ENCODE measurements at places on chromosomes 1 and 21. TPM values are rescaled to one million over a fixed set of nuclear protein-coding genes. Genes with fewer than 3 reads are reported as not detected.
A peak's percentile ranks its signal among the peaks of the same experiment; 100 is the strongest.

Gene RHCE
- 2.3 TPM for polyA plus RNA-seq

Gene AMY2A
- not detected for polyA plus RNA-seq

Gene VHLL
- not detected for polyA plus RNA-seq

Gene ANGEL2
- 10.7 TPM for polyA plus RNA-seq

Gene NMNAT2
- polyA plus RNA-seq, result 12.3 TPM

Gene UBXN10
- 1.4 TPM for polyA plus RNA-seq

Gene AK5
- polyA plus RNA-seq, result 34.6 TPM

Gene YIPF1
- polyA plus RNA-seq, result 35.3 TPM

Gene ADORA1
- 32.5 TPM for polyA plus RNA-seq

GRCh38 chr1:1402072-1402900 is 3.2 kb upstream of the CCNL2 start:
- DNase-seq, result no peak

DNA sequence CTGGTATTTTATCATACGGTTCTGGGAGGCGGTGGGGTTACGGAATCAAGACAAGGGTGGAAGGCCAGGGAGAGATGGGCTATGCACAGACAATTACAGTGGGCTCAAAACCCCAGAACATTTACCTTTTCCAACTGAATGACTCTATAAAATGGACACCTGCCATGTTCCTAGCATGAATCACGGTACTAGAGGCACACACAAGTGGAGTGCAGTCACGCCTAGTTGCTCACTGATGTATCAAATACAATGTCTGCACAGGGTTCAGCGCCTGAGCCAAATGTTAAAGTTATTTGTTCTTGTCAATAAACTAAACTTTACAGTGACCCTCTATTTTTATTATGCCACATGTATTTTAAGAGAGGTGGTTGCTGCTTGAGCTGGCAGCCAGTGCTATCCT is 121.4 kb downstream of the ATG4C start:
- DNase-seq, result no peak

- DNase-seq, result peak; percentile 69
These were observed 91.0 kb upstream of the KCNA3 start for GRCh38 chr1:110765640-110766335.

- no peak for DNase-seq
These were observed 19.7 kb upstream of the DIPK1A start for GRCh38 chr1:92980732-92981647.

GRCh38 chr21:36693489-36694030 is 5.4 kb upstream of the SIM2 start:
- no peak for DNase-seq

DNA sequence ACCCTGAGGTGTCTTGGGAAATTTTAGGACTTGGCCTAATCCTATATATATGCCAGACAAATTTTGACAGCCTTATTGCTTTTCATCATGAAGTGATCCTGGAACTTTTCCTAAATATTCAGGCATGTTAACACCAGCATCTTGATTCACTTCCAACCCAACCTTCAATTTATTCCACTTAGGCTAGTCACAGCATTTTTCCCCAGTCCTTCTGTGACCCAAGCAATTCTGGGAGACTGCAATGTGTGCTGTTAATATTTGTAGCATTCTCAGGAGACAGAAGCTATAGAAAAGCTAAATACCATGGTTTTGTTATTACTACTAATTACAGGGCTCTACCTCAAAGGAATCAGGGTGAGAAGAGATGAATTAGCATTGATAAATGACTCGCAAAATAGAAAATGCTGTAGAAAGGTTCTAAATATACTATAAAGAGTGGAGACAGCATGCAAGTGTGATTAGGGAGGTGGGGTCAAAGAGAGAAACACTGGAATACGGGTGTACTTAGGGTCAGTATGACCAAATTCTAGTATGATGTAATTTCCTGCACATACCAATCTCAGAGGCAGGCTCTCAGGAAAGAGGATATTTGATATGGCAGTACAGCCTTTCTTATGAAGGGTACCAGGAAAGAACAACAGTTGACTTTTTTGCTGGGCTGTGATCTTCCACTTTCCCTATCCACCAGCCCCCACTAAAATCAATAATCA is 29.1 kb downstream of the PRRX1 start:
- DNase-seq, result no peak

DNA sequence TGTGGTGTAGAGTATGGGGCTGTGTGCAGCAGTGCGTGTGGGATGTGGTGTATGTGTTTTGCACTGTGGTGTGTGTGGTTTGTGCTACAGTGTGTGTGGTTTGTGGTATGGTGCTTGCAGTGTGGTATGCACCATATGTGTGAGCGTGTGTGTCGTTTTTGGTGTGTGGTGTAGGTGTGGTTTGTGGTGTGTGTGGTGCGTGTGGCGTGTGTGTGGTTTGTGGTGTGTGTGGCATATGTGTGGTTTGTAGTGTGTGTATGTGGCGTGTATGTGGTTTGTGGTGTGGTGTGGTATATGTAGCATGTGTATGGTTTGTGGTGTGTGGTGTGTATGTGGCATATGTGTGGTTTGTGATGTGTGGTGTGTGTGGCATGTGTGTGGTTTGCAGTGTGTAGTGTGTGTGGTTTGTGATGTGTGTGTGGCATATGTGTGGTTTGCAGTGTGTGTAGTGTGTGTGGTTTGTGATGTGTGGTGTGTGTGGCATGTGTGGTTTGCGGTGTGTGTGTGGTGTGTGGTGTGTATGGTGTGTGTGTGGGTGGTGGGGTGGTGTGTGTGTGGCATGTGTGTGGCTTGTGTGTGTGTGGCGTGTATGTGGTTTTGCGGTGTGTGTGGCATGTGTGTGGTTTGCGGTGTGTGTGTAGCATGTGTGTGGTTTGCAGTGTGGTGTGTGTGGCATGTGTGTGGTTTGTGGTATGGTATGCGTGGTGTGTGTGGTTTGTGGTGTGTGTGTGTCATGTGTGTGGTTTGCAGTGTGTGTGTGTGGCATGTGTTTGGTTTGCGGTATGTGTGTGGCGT is 53.5 kb upstream of the TRAPPC10 start:
- no peak for DNase-seq

DNA sequence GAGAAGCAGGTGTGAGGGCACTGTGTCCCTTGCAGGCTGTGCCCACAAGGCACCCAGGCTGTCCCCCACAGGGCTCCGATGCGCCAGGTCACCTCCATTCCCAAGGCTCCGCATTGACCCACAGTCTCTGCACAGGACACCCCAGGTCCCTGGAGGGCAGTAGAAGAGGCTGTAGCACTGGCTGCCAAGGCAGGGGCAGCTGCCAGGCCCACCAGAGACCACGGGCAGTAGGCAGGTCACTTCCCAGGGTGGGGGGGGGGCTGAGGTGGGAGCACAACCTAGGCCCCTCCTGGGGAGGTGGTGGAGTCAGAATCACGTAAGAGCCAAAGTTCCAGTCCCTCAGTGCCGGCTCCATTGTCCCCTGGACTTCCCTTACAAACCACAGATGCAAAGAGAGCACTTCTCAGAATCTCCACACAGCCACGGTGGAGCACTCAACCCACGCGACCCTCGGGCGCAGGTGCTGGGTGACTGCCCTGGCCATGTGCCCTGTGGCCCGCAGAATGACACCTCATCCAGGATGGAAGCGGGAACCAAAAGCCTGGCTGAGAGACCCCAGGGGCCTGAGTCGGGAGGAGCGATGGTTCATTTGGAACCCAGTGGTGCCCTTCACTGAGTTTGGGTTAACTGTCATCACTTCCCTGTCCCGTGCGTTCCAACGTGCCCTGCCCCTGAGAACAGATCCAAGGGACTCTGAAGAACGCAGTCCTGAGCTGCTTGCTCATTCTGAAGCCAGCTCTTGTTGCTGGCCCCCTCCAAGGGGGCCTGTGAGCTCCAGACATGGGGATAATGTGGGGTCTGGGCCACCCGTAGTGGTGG is 69.7 kb upstream of the PDE9A start:
- no peak for DNase-seq

DNA sequence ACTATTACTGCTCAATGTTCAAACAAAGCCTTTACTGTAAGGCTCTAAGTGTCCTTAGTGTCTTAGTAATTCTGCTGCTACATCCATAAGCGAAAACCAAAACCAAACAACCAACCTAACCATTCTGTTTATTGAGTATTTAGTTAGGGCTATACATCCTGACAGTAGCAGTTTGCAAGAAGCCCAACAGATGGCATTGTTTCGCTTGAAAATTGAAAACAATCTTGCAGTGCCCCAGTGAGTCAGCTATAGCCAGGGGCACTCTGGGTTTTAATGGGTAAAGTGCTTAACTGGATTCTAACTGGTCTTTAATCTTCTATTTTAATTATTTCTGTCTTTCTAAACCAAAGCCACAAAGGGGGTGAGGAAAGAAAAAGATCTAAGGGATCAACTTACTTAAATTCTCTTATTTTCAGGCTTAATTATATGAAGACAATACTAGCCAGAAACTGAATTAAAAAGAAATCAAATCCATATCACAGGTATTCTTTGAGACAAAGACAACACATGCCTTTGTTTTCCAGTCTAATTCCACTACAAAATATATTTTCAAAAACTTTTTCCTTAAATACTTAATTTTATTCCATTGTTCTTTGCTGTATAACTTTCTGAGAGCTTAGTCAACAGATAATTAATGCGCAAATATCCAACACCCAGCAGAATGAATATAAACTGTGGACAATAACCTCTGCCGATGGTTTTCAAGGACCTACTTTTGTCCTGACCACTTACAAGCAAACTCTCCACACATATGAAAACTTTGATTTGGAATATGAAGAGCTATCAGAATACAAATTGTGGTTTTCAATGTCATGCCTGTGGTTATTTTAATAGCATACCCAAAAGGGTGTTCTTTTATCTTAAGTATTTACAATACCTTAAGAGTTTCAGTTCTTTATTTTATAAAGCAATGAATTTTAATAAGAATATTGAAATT is 15.2 kb downstream of the POGZ start:
- peak; percentile 80 for DNase-seq

DNA sequence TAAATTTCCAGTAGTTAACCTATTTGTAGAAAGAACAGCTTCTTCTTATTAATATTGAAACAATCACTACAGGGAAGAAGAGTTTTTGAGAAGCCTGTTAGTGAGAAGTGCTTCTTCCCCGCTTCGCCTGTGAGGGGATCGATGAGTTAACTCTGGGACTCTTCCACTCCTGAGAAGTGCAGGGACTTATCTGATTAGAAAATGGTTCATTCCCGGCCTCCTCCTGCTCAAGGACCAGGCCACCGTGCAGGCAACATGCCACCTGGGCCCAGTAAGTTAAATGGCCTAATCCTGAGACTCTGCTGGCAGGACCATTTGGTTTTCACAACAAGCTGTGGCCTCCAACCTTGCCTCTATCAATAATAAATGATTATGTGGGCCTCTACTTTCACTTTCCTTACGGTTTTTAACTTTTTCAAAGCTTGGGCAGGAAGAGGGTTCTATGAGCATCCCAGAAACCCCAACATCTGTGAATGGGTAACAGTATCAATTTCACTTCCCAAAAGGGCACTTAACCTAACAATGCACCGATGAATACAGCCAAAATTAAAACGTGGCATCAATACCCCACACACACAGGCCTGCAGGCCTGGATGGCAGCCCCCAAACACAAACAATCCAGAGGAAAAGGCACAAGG is 33.1 kb downstream of the SIPA1L2 start:
- no peak for DNase-seq

GRCh38 chr1:23745515-23745914 is 2.2 kb downstream of the ELOA start:
- no peak for DNase-seq

DNA sequence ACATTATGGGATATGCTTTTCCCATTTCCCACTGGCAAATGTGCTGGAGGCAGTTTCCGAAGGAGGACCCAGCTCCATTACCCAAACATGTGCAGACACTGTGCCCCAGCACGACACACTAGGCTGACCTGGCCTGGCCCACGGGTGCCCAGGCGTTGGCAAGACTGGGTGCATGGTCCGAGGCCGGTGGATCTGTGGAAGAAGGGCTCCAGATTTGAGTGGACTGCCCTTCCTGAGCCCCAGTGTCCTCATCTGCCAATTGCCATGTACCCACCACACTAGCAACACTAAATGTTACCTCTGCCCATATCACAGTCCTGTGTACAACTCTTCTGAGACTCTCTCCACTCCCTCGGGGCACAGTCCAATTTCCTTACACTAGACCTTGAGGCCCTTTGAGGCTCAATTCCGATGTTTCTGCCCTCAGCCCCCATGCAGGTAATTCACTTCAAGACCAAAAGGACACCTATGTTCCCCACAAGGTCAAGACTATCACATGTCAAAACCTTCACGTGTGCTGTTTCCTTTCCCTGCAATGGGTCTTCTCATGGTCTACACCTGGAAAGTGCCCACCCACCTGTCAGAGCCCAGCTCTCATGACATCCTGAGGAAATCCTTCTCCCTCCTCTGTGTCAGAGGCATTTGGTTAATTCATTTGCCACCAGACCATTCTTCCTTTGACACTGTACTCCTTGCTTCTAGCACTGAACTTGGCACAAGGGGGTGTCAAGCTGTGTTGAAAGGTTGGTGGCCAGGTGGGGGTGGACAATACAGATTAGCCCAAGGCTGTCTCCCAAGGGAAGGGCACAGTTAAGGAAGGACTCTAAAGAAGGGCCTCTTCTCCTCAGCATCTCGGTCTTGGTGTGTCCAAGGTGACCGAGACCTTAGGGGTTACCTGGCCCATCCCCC is 124.9 kb downstream of the DMRTB1 start:
- no peak for DNase-seq

GRCh38 chr1:27660300-27660835 is 11.6 kb downstream of the IFI6 start:
- DNase-seq, result no peak

- no peak for DNase-seq
These were observed 1.7 kb downstream of the TRMT1L start for GRCh38 chr1:185154912-185155513.

DNA sequence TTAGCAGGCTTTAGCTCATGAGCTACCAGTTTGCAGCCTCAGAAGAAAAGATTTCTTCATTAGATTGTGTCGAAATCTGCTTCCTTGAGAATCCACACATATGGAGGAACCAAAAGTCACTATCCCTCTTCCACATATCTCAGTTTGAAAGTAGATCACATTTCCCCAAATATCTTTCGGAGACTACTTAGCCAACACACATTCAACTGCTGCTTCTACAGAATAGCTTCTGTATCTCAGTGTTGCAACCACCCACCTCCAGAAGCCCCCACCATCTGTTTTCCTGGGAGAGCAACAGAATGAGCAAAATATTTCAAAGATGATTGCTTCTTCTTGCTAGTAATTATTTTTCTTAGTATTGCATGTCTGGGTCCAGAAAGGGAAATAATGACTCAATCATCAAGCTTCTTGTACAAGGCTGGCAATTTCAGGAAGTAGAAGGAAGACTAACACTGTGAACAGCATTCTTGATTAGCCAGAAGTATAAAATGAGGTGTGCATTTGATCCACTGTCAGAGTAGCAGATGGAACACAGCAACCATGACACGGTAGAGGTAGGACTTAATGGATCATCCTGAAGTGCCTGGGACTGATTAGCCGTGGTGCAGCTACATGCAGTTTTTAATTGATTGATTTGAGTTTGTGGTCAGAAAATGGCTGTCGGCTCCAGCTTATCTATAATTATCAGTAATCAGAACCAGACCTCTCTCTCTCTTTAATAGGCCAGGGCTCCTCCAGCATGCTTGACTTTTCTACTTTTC is 24.9 kb downstream of the ZC3H11B start:
- DNase-seq, result no peak

GRCh38 chr1:241130881-241131280 is 226.1 kb downstream of the RGS7 start:
- DNase-seq, result no peak

All from brain (organoid and tissue), 16 donors.